ENCODE measurements at places on chromosomes 16 and 17. TPM values are rescaled to one million over a fixed set of nuclear protein-coding genes. Genes with fewer than 3 reads are reported as not detected.

MYH1 gene
- total RNA-seq, result not detected

IL17C gene
- total RNA-seq, result 0.13 TPM

PERCC1 gene
- not detected for total RNA-seq

RAI1 gene
- total RNA-seq, result 41.5 TPM

PRCD gene
- not detected for total RNA-seq

SEPTIN1 gene
- total RNA-seq, result 1.9 TPM

KRT16 gene
- 1.1 TPM for total RNA-seq

HSD17B1 gene
- total RNA-seq, result 1.8 TPM

CLEC18A gene
- 0.09 TPM for total RNA-seq

TOB1 gene
- 108 TPM for total RNA-seq

PLK1 gene
- 153 TPM for total RNA-seq

ZNF785 gene
- not detected for total RNA-seq

CDH16 gene
- 4.4 TPM for total RNA-seq

TP53TG3B gene
- 0.24 TPM for total RNA-seq

TBC1D3C gene
- not detected for total RNA-seq

NPIPA3 gene
- total RNA-seq, result 1.1 TPM

USP32 gene
- total RNA-seq, result 35.1 TPM

KCNJ18 gene
- total RNA-seq, result not detected

RDM1 gene
- 3.1 TPM for total RNA-seq

TEKT1 gene
- total RNA-seq, result 0.04 TPM

AARS1 gene
- total RNA-seq, result 94.4 TPM

SPIRE2 gene
- 4.9 TPM for total RNA-seq

SYNGR3 gene
- total RNA-seq, result 9.5 TPM

CDK10 gene
- total RNA-seq, result 31.5 TPM

All from A549 treated with Mapracorat at 1 μM for 4 hours (cell line).